ENCODE measurements at places on chromosomes 12 and 14.
A peak's percentile ranks its signal among the peaks of the same experiment; 100 is the strongest.

- DNase-seq, result no peak
These were observed 4.8 kb downstream of the PPFIBP1 start for GRCh38 chr12:27528788-27529187.

- peak; percentile 8 for DNase-seq
These were observed 64.2 kb downstream of the CMAS start for GRCh38 chr12:22110176-22110575.

DNA sequence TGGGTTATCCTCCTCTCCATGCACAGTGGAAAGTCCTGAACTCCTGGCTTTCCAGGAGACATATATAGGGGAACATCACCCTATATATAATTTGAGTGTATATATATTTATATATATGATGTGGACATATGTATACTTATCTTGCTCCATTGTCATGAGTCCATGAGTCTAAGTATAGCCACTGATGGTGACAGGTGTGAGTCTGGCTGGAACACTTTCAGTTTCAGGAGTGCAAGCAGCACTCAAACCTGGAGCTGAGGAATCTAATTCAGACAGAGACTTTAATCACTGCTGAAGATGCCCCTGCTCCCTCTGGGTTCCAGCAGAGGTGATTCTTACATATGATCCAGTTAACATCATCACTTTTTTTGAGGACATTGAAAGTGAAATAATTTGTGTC lies 4.4 kb downstream of the SSTR1 start:
- DNase-seq, result no peak

GRCh38 chr12:108616941-108617858 lies 16.5 kb downstream of the SELPLG start:
- DNase-seq, result peak; percentile 92

GRCh38 chr14:99266181-99267178 lies 5.5 kb downstream of the BCL11B start:
- DNase-seq, result peak; percentile 91

DNA sequence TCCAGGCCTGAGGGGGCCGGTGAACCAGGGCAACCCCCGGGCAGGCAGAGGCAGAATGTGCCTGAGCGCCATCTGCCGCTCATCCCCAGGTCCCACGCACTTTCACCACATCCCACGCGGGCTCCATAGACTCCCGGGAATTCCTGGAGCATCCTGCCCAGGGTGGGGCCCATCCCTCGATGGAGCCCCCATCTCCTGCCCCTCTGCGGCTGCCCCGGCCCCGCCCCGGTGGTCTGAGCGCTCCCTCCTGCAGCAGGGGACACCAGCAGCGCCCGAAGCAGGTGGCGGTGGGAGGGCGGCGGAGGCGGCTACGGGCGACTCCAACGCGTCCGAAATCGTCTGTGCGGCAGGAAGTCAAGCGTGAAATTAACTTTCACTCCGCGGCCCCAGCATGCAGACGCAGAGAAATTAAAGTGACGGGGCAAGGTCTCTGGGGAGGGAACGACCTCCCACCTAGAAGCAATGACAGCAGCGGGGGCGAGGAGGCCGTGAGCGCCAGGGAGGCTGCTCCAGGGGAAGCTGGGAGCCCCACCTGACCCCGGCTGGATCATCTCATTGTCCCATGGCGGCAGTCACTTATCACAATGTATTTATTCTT lies 122.2 kb downstream of the NCOR2 start:
- DNase-seq, result no peak

DNA sequence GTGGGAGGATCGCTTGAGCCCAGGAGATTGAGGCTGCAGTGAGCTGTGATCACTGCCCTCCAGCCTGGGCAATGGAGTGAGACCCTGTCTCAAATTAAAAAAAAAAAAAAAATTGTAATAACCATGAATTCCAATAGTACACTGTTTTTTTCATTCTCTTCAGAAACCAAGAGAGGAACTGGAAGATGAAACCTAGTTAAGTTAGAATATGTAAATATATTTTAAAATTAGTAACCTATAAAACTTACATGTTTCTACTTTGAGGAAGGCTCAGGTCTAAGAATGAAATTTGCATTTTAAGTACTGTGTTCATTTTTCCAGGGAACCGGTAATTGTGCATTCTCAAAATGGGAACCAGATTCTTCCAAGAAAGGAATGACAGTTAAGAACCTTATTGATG lies 18.8 kb downstream of the KNTC1 start:
- DNase-seq, result no peak

DNA sequence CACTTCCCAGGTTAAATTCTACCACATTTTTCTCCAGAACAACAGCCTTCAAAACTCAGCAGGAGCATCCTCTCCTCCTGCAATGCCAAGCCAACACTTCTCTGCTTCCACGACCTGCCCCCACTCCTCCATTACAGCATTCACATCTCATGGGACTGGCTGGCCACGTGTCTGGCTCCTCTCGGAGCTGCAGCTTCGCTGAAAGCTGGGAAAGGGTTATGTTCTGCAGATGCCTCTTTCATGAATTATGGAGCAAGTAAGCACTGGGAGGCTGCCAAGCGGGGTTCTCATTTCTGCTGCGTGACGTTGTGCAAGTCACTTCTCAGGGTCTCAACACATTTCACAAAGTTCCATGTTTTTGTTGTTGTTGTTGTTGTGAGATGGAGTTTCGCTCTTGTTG lies 142.2 kb upstream of the RFLNA start:
- DNase-seq, result no peak

- no peak for DNase-seq
These were observed 23.0 kb downstream of the SERPINA3 start for GRCh38 chr14:94635154-94635553.

DNA sequence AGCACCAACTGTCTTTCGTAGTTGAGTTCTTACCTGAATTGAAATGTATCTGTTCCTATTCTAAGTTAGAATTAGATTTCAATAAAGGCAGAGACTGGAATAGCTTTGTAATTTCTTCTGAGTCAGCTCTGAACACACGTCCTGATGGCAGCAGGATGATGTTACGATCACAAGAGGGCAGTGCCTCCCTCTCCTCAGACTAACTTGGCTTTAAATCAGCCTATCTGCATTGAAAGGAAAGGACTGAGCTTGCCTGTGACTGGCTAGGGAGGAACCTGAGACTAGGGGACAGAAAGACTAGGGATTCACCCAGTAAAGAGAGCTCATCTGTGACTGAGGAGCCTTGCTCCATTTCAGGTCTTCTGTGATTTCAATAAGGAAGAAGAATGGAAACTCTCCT lies 323.7 kb upstream of the OR4E1 start:
- DNase-seq, result peak; percentile 60

- DNase-seq, result peak; percentile 6
These were observed at the start of gene NTN4 for GRCh38 chr12:95790033-95790916. Gene NTN4 (minus strand): TSS chr12:95790764. CDS start chr12:95790309, 455 bp downstream.

GRCh38 chr14:44403193-44403592 lies 103.9 kb downstream of the FSCB start:
- DNase-seq, result no peak

GRCh38 chr12:122894193-122895121 lies 1.5 kb downstream of the VPS37B start:
- peak; percentile 39 for DNase-seq

DNA sequence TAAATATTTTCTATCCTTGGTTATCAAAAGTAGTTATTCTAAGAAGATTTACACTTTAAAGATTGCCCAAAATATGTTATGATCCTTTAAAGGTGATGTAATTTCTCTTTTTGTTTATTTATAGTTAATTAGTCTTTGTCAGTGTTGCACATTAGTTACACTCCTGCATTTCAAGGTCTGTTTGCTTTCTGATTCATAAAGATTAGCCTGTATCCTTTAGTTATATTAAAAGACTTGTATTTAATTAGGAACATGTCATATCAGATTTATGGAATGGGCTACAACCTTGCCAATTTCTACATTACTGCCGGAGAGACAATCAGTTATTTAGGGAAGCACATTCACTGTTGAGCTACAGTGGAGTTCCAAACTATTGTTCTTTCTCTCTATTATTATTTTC lies 3.5 kb downstream of the EPYC start:
- no peak for DNase-seq

DNA sequence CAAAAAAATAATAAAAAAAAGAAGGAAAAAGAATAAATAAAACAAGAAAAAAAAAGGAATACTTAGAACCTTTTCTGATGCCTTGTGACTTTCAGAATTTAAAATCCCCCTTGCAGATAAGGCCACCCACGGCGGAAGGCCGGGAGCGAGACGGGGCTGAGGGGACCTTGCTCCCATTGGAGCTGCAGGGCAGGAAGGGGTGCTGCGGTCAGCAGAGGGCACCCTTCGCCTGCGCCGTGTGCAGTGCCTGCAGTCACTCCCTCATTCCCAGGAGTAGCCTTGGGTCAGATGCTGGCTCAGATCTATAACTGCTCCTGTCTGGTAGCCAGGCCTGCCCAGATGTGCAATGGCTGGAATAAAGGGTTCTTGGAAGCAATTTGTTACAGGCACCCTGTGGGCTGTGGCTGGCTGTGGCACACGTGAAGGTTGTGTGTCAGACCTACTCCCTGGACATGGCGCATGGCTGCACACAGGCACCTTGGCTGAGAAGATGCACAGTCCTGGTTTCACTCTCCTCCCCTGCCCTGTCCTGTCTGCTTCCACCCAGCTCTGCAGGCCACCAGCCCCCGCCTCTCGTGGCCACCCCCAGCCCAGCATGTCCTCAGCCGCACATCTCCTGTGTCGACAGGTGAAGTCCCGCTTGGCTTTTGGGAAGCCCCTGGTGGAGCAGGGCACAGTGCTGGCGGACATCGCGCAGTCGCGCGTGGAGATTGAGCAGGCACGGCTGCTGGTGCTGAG lies 13.4 kb upstream of the ALDH2 start:
- DNase-seq, result no peak

DNA sequence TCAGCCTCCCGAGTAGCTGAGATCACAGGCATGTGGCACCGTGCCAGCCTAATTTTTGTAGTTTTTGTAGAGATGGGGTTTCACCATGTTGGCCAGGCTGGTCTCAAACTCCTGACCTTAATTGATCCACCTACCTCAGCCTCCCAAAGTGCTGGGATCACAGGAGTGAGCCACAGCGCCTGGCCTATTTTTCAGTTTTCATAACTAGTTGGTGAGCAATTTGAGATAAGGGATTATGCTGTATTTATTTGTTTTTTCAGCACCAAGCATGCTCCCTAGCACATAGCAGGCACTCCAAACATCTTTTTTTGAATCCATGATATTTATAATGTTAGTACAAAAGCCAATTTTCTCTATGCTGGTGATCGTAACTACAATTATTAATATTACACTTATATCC lies 541.2 kb downstream of the SNAPC1 start:
- no peak for DNase-seq

DNA sequence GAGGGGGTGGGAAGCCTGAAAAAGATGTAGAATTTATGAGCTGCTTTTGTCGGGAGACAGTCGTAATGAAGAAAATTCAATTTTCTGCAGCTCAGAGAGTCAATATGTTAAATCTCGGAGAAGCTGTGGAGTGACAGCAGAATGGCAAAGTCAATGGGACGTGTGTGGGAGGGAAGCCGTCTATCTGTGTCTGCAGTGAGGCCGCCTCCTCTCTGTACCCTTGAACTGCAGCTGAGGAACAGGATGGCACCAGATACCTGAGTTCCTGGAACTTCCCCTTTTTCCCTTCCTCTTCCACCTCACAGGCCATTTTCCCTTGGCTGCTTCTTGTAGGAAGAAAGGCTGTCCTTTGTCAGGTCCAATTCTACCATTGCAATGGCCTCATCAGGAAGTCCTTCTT lies 9.3 kb upstream of the CALCOCO1 start:
- no peak for DNase-seq

GRCh38 chr14:101374373-101375338 lies 186.6 kb upstream of the DIO3 start:
- DNase-seq, result no peak

GRCh38 chr12:122356192-122356635 lies 66.3 kb downstream of the CLIP1 start:
- peak; percentile 70 for DNase-seq

- no peak for DNase-seq
These were observed 176.8 kb downstream of the KIF26A start for GRCh38 chr14:104315169-104315568.

GRCh38 chr12:113889076-113889475 lies 77.0 kb downstream of the RBM19 start:
- DNase-seq, result no peak

GRCh38 chr12:51508285-51508684 lies 82.7 kb upstream of the SCN8A start:
- DNase-seq, result no peak

DNA sequence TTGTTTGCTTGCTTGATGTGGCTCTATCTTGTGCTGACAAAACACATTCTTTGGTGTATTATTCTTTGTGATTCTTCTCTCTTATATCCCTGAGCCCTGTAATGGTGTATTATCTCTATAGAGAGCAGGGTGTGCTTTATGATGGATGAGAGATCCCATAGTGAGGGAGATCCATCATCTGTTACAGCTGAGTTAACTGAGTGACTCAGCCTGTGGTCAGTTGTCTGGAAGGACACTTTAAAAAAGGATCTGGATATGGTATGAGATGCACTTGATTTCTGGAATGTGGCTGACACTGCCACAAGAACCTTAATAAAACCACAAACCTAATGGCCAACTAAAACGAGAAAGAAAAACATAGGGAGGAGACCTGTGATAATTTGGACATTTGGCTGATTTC lies 461.4 kb upstream of the SYT1 start:
- no peak for DNase-seq

DNA sequence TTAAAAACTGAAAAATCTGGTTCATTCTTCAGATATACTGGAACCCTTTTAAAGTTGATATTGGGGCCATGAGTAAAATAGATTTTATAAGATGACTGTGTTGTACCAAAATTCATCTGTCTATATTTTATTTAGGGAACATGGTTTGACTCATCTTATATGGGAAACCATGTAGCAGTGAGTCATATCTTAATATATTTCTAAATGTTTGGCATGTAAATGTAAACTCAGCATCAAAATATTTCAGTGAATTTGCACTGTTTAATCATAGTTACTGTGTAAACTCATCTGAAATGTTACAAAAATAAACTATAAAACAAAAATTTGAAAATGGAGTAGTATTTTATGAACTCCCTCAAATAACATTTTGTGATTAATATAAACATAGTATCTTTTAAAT lies 14.2 kb downstream of the PTGER2 start:
- DNase-seq, result no peak

GRCh38 chr14:101293605-101294004 lies 267.7 kb upstream of the DIO3 start:
- no peak for DNase-seq

DNA sequence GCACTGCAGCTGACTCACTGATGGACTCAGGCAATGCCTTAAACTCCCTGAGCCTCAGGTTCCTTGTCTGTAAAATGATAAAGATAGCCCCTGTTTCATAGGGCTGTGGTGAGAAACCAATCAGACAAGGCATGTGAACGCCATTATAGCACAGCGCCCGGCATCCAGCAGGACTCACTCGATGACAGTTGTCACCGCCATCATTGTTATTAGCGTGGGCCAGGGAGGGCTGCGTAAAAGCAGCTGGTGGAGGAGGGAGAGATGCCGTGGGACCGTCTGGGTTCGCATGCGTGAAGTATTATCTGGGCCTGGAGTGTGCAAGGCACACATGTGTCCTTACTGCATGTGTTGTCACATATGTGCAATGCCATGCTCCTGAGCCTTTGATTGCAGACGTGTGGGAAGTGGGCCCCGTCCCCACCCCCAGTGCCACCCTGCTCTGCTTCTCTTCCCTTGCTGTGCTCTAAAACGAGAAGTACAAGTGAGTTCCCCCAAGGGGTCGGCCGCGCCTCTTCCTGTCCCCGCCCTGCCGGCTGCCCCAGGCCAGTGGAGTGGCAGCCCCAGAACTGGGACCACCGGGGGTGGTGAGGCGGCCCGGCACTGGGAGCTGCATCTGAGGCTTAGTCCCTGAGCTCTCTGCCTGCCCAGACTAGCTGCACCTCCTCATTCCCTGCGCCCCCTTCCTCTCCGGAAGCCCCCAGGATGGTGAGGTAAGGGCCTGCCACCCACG lies at the start of gene PTPN6:
Gene PTPN6, plus strand, starts transcription at position 546 of the 730 bp plus-strand sequence. Its CDS starts 157 bp downstream, at position 703.
- peak; percentile 62 for DNase-seq
